ENCODE measurements at places on chromosomes 12 and 14. TPM values are rescaled to one million over a fixed set of nuclear protein-coding genes. Genes with fewer than 3 reads are reported as not detected.

DNA sequence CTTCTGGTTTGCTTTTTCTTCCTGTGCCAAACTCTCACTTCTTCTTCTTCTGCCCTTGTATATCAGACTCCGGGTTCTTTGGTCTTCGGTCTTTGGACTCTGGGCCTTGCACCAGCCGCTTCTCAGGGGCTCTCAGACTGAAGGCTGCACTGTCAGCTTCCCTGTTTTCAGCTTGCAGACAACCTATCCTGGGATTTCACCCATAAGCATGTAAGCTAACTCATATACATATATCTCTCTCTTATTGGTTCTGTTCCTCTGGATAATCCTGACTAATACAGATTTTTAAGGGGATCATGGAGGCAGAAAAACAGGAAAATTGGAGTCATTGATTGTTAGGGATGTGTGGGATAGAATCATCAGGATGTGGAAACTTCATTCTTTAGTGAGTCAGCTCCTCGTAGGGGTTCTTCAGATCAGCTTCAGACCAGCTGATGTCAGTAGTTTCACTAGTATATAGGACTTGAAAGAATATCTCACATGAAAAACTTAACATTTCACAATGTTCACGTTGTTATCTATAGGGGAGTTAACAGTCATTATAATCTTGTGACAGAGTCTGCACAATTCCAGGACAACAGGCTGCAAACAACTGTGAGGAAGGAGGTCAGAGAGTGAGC lies 102.9 kb downstream of the RASSF9 start:
- no peak overlapping the region for H3K4me3 ChIP-seq
- no peaks in the 10 kb centered on the region for H3K4me1 ChIP-seq
- DNase-seq: no peak
- H3K36me3 ChIP-seq: no peaks in the 10 kb centered on the region
- H3K27ac ChIP-seq: no peak overlapping the region

DNA sequence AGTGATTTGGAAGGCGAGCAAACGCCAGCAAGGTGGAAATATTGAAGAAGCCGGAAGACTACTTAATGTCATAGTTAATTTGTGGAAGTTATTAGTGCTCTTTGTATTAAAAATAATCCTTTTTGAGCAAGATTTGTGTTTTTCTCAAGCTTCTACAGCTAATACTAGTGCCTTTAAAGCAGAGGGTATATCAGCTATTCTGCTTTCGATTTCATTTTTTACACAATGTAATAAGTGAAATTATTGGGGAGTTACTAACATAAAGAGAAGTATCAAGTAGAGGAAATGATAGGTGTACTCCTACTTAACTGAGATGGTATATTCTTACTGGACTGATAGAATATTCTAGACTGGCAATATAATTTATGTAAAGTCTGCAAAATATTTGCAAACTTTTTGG lies 392.4 kb upstream of the DCN start:
- H3K27ac ChIP-seq: no peak overlapping the region
- no peak overlapping the region for H3K4me3 ChIP-seq
- H3K36me3 ChIP-seq: no peaks in the 10 kb centered on the region
- H3K4me1 ChIP-seq: peaks cover 4% of the 10 kb centered on the region
- H3K27me3 ChIP-seq: no peaks in the 10 kb centered on the region
- no peak for DNase-seq

Gene SDR9C7
- not detected for total RNA-seq

DNA sequence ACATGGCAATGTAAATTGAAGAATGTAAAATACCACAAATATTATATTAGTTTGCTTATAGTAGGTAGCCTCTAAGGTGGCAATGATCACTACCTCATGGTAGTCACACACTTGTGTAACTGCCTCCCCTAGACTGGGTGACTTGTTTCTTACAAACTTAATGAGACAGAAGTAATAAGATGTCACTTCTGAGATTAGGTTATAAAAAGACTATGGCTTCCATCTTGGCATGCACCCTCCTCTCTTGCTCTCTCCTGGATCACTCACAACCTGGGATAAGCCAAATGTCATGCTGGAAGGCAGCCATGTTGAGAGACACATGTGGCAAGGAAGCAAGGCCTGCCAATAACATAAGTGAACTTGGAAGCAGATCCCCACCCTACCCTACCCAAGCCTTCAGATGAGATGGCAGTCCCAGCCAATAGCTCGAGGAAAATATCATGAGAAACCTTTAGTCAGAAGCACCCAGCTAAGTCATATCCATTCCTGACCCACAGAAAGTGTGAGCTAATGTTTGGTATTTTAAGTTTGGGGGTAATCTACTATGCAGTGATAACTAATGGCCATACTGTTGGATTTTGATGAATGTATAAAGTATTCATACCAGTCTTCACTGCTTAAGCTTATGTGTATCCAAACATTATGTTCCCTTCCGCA lies 43.3 kb downstream of the PPP1R12A start:
- H3K27me3 ChIP-seq: no peaks in the 10 kb centered on the region
- H3K4me1 ChIP-seq: no peaks in the 10 kb centered on the region
- H3K36me3 ChIP-seq: no peaks in the 10 kb centered on the region
- H3K4me3 ChIP-seq: no peak overlapping the region

DNA sequence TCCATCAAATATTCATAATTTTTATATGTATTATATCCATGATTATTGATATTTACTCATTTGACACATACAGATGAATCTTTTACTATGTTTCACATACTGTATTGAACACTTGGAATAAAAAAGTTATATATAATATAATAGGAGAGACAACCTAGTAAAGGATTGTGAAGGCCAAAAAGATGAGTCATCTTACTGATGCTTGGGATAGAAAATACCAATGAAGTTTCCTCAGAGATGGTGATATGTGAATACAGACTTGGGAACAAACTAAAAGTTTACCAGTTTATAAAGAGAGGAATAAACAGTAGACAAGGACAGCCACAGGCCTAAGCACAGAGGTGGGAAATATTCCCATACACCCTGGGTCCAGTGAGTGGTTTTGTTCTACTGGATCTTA lies 743.9 kb upstream of the FLRT2 start:
- H3K4me3 ChIP-seq: no peak overlapping the region
- no peak overlapping the region for H3K27ac ChIP-seq
- DNase-seq: no peak

Gene TTC9
- 5.7 TPM for total RNA-seq

- no peaks in the 10 kb centered on the region for H3K4me1 ChIP-seq
- H3K4me3 ChIP-seq: no peak overlapping the region
- H3K27ac ChIP-seq: no peak overlapping the region
- DNase-seq: no peak
- no peaks in the 10 kb centered on the region for H3K27me3 ChIP-seq
Measured at GRCh38 chr14:67680121-67680602, 5.7 kb upstream of the VTI1B start.

GRCh38 chr14:102554821-102555819 lies 37.3 kb upstream of the RCOR1 start:
- no peak overlapping the region for H3K27ac ChIP-seq
- H3K36me3 ChIP-seq: no peaks in the 10 kb centered on the region
- H3K27me3 ChIP-seq: no peaks in the 10 kb centered on the region
- H3K4me3 ChIP-seq: peak overlapping the region; percentile 70
- DNase-seq: peak; percentile 42

DNA sequence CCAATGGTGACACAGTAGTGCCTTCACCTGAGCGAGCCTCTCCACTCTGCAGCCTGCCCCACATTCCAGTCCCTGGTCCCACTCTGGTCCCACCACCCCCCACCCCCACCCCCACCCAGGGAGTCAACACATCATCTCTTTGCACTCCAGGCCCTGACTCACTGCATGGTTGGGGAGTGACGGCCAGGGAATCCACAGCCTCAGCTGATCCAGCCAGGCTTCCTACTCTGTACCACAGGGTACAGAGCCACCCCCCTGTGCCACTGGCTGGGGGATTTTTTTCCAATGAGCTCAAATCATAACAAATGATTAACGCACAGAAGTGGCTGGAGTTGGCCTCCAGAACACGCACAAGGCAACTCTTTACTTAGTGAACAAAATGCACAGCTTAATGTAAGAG lies 233.7 kb downstream of the NTF3 start:
- no peaks in the 10 kb centered on the region for H3K36me3 ChIP-seq
- H3K4me1 ChIP-seq: no peaks in the 10 kb centered on the region
- H3K4me3 ChIP-seq: no peak overlapping the region
- no peak for DNase-seq
- H3K27ac ChIP-seq: no peak overlapping the region
- no peaks in the 10 kb centered on the region for H3K27me3 ChIP-seq

Gene TAC3
- total RNA-seq: not detected

Gene RASAL1
- total RNA-seq: 27.3 TPM

GRCh38 chr14:59127437-59127732 lies 61.1 kb upstream of the DAAM1 start:
- no peaks in the 10 kb centered on the region for H3K27me3 ChIP-seq
- no peak for DNase-seq
- H3K27ac ChIP-seq: no peak overlapping the region
- H3K4me3 ChIP-seq: no peak overlapping the region
- H3K36me3 ChIP-seq: no peaks in the 10 kb centered on the region

- no peak for DNase-seq
- H3K4me1 ChIP-seq: no peaks in the 10 kb centered on the region
- H3K4me3 ChIP-seq: no peak overlapping the region
Measured at GRCh38 chr12:77767756-77768343, 62.8 kb upstream of the NAV3 start.

- H3K36me3 ChIP-seq: no peaks in the 10 kb centered on the region
- DNase-seq: no peak
- H3K27ac ChIP-seq: no peak overlapping the region
- H3K4me1 ChIP-seq: no peaks in the 10 kb centered on the region
Measured at GRCh38 chr14:90567991-90568390, 171.2 kb downstream of the CALM1 start.

GRCh38 chr12:17028348-17028747 lies 422.4 kb upstream of the LMO3 start:
- no peaks in the 10 kb centered on the region for H3K36me3 ChIP-seq
- no peak overlapping the region for H3K27ac ChIP-seq
- no peaks in the 10 kb centered on the region for H3K27me3 ChIP-seq
- no peaks in the 10 kb centered on the region for H3K4me1 ChIP-seq
- H3K4me3 ChIP-seq: no peak overlapping the region
- DNase-seq: no peak

- H3K27me3 ChIP-seq: no peaks in the 10 kb centered on the region
- H3K4me1 ChIP-seq: no peaks in the 10 kb centered on the region
- no peak overlapping the region for H3K4me3 ChIP-seq
- H3K27ac ChIP-seq: no peak overlapping the region
- H3K36me3 ChIP-seq: no peaks in the 10 kb centered on the region
- DNase-seq: no peak
Measured at GRCh38 chr12:105862163-105862821, 276.5 kb downstream of the NUAK1 start.

Gene ACOT6
- total RNA-seq: not detected

Gene ABCD2
- 0.68 TPM for total RNA-seq

Gene OR6S1
- not detected for total RNA-seq

DNA sequence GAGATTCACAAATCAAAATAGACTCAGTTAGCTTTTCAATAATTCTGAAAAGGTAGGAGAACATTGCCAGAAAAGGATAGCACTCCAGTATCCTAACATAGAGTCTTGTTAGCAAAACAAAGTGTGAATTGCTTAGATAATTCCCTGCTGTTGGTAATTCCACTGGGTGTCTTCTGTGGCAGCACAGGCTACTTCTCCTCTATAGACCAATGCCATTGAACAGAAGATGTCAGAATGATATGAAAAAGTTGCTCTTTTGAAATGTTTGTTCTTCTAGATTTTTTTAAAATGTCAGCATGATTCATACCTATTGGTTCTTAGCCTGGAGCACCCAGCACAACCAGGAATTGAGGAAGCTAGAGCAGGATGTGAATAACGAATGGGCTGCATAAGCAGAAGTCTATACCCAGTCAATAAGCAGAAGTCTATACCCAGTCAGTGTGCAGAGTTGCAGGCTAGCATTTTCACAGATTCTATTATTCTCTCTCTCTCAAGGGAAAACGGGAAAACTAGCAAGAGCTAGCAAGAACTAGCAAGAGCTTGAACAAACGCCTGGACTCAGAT lies 112.8 kb downstream of the SYT1 start:
- H3K36me3 ChIP-seq: no peaks in the 10 kb centered on the region
- H3K4me3 ChIP-seq: no peak overlapping the region
- DNase-seq: no peak
- H3K27me3 ChIP-seq: no peaks in the 10 kb centered on the region
- no peak overlapping the region for H3K27ac ChIP-seq

DNA sequence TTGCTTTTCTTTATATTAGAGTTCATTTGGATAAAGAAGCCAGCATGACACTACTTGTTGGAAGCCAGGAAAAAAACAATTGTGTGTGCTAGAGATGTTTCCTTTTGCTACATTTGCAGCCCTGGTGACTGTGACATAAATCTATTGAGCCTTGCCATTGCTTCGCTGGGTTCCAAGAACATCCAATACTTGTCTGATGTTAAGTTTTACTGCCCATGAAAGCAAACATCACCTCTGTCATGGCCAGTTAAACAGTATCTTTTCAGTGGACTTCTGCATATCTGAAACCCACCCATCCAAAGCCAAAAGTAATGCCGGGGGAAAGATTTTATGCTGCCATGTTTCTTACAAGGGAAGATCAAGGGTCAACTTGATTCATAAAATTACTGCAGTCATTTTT lies 184.0 kb downstream of the MSRB3 start:
- H3K4me1 ChIP-seq: no peaks in the 10 kb centered on the region
- H3K27ac ChIP-seq: no peak overlapping the region
- H3K36me3 ChIP-seq: no peaks in the 10 kb centered on the region
- no peak for DNase-seq
- no peak overlapping the region for H3K4me3 ChIP-seq
- no peaks in the 10 kb centered on the region for H3K27me3 ChIP-seq

DNA sequence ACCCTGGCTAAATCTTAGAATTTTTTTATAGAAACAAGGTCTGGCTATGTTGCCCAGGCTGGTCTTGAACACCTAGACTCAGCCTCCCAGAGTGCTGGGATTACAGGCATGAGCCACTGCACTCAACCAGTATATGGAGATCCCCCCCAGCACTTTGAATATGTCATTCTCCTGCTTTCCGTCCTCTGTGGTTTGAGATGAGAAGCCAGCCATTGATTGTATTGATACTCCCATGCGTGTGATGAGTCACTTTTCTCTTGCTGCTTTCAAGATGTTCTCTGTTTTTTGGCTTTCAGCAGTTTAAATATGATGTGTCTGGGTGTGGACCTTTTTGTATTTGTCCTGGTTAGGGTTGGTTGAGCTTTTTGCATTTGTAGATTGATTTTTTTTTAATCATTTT lies 75.2 kb upstream of the DNM1L start:
- peaks cover 12% of the 10 kb centered on the region for H3K36me3 ChIP-seq
- no peak for DNase-seq
- peaks cover 12% of the 10 kb centered on the region for H3K4me1 ChIP-seq
- no peak overlapping the region for H3K4me3 ChIP-seq

Gene RBMS2
- 39.8 TPM for total RNA-seq

Gene TAS2R9
- not detected for total RNA-seq

DNA sequence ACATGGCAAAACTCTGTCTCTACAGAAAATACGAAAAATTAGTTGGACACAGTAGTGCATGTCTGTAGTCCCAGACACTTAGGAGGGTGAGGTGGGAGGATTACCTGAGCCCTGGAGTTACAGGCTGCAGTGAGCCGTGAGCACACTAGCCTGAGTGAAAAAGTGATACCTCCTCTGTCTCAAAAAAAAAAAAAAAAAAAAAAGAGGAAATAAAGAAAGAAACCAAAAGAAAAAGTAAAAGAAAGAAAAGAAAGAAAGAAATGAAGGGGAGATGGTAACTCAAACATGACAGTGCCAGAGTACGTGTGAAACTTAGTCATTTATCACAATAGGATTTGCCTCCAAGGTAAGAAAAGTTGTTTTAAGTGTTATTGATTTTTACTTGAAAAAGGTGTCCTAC lies 407.0 kb upstream of the MGAT4C start:
- no peak overlapping the region for H3K27ac ChIP-seq
- no peaks in the 10 kb centered on the region for H3K27me3 ChIP-seq
- no peak overlapping the region for H3K4me3 ChIP-seq
- H3K36me3 ChIP-seq: no peaks in the 10 kb centered on the region
- DNase-seq: no peak
- H3K4me1 ChIP-seq: peaks cover 6% of the 10 kb centered on the region

Gene GYS2
- not detected for total RNA-seq

- H3K27me3 ChIP-seq: no peaks in the 10 kb centered on the region
- DNase-seq: peak; percentile 65
Measured at GRCh38 chr12:26853303-26854030, 20.5 kb upstream of the ITPR2 start.
